ENCODE measurements at places on chromosomes 6 and 20.

GRCh38 chr6:51929934-51930574, 157.4 kb downstream of the PKHD1 start:
- DNase-seq = no peak

- DNase-seq = no peak
Observed at GRCh38 chr6:146590492-146590891, 8.3 kb upstream of the ADGB start.

DNA sequence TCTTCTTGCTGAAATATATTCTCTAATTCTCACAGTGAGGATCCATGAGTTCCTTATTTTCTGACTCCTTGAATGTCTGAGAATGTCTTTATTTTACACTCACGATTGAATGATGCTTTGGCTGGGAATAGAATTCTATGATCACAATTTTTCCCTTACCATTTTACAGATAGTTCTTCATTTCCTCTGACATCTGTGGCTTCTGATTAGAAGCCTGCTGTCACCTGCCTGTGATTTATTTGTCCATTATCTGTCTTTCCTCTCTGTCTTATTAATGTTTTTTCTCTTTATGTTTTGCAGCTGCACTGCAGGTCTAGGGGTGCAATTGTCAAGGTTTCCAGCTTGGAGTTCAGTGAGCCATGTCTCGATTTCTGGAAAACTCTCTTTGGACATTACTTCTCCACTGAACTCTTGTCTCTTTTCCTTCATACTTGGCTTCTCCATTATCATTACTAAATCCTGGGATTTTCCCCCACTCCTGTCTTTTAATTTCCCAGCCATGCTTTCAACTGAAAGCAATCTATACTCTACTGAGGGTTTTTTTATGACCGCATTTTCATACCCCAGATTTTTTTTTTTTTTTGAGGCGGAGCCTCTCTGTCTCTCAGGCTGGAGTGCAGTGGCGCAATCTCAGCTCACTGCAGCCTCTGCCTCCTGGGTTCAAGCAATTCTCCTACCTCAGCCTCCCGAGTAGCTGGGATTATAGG, 121.2 kb upstream of the PRND start:
- DNase-seq = no peak

DNA sequence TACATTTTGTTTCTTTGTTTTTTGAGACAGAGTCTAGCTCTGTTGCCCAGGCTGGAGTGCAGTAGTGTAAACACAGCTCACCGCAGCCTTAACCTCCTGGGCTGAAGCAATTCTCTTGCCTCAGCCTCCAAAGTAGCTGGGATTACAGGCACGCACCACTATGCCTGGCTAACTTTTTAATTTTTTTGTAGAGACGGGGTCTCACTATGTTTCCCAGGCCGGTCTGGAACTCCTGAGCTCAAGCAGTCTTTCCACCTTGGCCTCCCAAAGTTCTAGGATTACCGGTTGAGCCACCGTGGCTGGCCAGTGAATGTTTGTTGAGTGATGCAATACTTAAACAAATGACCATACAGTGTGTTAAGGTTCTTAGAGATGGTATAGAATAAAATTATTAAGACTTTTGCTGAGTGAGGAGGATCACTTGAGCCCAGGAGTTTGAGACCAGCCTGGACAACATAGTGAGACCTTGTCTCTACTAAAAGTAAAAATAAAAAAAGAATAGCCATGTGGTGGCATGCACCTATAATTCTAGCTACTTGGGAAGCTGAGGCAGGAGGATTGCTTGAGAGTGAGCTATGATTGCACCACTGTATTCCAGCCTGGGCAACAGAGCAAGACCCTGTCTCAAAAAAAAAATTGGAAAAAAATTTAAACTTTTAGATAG, 13.4 kb downstream of the CEP250 start:
- DNase-seq = no peak

All from activated naive CD4-positive, alpha-beta T cell treated with anti-CD3 and anti-CD28 coated beads for 36 hours (primary cell).